ENCODE measurements at places on chromosomes 5 and 9.

DNA sequence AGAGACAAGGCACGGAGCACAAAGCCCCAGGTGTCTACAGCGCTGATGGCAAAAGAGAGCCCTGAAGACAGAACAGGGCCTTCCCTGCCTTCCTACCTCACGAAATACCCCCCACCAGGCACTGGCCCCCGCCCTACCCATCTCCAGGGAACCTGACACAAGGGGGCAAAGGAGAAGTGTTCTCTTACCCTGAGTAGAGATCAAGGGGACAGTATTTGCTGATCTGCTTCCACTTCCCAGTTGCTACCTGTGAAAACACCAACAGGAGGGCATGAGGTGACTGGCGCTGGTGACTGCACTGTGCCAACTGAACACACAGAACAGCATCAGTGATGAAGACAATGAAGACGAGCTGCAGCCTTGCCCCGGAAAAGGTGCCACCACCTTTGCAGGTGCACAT is 27.4 kb downstream of the IPPK start:
- no peak for DNase-seq

GRCh38 chr5:33182986-33183385 is 257.8 kb upstream of the TARS1 start:
- DNase-seq = no peak

GRCh38 chr9:77981332-77981731 is 50.3 kb downstream of the GNAQ start:
- no peak for DNase-seq

DNA sequence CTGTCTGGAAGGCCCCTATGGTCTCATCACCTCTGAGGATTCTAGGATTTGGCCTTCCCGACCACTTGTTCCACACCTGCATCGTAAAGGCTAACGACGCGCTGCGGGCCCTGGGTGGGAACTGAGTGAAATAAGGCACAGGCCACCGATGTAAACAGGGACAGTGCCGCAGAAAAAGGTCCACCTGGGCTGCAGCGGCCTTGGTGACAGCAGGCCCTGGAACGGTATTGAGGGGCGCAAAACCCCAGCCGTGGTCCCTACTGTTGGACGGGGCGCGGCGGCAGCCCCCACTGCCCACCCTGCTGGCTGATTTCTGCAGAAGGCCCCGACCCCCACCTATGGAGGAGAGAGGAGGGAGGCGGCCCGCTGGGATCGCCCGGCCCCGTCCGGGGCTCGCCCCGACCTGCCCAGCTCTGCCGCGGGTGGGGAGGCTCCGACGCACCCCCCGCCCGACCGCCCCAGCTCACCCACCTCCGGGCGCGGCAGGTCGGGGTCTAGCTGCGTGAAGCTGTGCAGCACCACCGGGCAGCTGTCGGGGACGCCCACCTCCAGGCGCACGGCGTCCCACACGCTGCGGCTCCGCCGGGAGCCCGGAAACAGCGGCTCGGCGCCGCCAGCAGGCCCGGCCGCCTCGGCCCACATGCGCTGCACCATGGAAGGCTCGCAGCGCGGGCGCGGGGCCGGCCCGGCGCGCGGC is 391 bp downstream of the RALGDS start:
- DNase-seq = peak; percentile 35

DNA sequence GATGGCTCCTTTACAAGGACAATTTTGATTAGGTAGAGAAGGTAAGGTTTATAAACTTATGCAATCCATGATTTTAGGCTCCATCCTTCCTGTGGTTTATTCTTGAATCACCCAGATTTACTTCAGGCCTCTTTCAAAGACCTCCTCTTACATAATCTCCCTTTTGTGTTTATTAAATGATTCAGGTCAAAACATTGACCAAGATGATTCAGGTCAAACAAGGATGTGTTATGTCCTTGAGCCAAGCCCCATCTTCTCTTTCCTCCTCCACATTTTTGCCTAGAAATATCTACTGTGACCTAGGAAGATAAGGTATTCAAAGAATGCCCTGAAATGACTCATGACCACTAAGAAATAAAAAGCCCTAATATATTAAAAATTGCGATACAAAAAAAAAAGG is 31.8 kb upstream of the TLR4 start:
- DNase-seq = no peak

DNA sequence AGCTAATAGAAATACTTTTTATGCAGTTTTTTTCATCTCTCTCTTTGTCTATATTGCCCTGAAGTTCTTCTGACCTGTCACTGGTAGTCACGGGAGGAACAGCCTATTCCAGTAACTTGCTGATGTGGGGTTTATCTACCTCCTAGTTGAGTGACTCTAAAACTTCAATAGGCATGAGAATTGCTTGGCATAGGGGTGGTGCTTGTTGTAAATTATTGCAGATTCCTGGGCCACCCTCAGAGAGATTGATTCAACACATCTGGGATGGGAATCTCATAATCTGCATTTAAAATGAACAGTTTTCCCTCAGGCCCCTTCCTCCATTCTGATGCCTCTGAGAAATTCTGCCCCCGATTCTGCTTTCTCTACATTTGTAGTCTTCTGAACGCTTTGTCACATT is 184.4 kb downstream of the ARHGEF28 start:
- no peak for DNase-seq

- no peak for DNase-seq
Observed at GRCh38 chr9:123493627-123494026, 137.6 kb downstream of the CRB2 start.

DNA sequence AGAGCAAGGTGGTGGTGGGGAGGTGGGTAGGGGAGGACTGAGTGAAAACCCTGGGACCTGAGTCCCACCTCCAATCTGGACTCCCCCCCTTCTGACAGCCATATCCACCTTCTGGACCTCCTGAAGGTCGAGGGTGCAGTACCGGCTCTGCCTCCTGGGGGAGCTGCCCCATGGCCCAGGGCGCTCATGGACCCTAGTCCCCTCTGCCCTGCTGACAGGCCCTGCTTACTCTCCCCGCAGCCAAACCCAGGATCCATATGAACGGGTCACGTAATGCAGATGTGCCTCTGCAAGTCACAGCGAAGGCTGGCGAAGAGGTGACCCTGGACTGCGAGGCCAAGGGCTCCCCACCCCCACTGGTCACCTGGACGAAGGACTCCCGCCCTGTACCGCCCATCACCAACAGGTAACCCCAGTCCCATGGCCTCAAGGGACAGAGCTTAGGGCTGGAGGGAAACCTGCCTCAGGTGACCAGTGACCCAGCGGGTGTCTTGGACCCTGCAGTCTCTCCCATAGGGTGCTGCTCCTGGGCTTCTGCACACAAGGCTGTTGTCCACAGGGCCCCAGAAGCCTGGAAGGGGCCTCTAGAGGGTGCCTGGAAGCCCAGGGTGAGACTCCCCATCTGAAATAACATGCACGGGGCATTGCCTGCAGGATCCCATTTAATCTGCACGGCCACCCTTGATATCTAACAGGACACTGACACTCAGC is 61.7 kb downstream of the HMCN2 start:
- DNase-seq = peak; percentile 83

DNA sequence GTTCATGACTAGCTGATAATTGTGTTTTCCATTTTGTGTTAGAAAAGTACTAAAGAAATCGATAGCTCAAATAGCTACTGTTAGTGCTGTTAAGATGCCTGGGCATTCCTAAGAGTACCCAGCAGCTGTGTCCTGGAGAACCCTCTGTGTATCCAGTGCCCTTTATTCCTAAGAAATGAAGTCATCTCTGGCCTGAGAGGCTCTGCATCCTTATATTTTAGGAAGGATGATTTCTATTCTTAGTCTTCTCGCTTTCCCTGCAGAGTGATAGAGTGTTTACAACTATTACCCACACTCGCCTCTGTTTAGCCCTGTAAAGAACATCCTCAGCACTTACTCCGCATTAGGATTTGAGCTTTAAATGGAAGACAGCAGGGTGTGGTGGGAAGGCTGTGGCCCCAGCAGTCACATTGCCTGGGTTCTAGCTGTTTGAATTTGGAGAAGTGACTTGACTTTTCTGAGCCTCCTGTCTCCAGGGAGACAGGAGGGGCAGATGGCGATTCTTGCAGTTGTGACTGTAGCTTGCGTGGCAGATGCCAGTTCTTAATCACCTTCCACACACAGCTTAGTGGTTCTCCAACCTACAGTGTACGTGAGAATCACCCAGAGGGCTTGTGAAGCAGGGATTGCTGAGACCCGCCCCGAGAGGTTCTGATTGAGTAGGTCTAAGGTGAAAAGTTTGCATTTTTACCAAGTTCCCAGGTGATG is 177.2 kb upstream of the PITX1 start:
- no peak for DNase-seq

DNA sequence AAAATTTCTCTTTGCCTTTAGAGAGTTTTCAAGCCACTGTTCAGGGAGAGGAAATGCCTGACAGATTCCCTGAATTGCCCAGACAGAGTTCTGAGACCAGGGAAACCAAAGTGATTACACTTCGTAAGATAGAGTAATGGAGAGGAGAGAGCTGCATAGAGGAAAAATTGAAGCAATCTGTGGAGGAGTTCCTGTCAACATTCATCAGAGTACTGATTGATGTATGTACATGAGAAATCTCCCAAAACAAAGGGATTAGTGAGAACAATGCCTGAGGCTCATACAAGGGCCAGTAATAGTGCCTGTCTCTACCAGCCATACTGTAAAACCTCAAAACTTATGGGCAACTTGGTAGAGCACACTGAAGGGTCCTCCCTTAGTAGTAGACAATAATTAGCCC is 79.0 kb upstream of the TRIM32 start:
- no peak for DNase-seq

DNA sequence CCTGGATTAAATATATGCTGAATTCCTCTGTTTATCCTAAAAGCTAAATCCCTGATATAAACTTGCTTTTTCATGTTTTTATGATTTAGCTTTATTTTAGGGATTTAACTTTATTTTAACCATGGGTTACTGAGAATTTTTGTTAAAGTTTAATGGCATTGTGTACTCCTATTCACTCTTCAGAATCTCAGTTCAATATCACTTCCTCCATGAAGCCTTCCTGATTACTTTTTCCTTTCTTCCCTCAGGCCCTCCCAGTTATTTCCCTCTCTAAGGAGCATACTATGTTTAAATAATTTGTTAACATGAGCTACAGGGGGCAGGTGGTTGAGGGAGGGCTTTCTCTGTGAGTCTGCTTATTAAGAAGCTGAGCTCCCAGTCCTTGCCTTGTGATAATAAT is 149.9 kb downstream of the MTX3 start:
- DNase-seq = no peak

- DNase-seq = peak; percentile 36
Observed at GRCh38 chr5:176446884-176447590, 1.1 kb upstream of the FAF2 start.

GRCh38 chr9:114583371-114584155 is 4.0 kb upstream of the ATP6V1G1 start:
- peak; percentile 88 for DNase-seq

- DNase-seq = no peak
Observed at GRCh38 chr5:74414228-74414627, 226.3 kb downstream of the ENC1 start.

DNA sequence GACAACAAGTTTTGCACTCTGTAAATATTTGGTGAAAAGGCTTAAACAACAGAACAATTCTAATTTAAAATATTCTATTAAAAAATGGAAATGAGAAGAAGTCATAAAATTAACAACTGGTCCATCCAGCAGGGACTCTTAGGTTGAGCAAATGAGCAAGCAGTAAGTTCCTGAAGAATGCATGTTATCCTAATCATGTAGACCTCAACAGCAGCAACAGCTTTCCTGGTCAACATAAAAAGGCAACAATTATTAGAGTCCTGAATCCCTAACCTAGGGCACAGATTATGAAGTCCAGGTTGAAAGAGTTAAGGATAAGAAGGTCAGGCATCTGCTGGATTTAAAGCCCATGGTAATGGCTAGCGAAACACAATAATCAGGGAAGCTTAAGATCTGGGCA is 120.9 kb downstream of the SSBP2 start:
- DNase-seq = no peak

DNA sequence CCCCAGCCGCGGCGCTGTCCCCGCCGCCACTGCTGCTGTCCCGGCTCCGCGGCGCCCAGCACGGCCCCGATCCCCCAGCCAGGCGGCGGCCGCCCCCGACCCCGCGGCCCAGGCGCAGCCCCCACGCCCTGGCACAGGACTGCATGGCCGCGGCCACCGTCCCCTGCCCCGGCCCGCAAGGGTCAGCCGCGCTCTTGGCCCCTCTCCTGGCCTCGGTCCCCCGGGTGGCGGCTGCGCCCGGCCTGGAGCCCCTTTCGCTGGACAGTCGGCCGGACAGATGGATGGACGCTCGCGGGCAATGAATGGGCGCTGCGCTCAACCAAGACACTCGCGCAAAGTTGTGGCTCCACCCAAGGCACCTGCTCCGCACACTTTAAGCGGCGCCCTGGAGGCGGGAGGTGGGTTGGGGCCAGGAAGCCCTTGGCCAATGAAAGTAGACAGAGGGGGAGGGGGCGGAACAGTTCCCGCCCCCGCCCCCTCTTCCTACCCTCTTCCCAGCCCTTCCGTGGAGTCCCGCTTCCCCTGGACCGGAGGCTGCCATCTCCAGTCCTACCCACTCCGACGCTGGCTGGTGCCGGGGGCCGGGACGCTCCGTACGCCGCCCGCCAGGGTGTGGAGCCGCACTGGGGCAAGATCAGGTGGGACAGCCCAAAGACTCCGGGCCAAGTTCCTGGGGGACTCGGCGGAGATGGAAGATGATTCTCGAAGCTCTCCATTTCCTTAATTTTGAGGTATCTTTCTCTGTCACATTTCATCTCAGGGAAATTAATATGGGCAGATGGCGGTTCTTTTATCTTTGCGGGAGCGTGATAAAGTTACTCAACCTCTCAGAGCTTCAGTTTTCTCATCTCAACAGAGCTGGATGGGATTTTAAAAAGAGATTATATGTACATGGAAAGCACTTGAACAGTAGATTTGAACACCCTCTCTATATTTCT is at the start of gene GLDC:
GLDC (minus strand) TSS at position 375 of the 938 bp plus-strand sequence; CDS start at position 145, 230 bp downstream.
- peak; percentile 97 for DNase-seq

DNA sequence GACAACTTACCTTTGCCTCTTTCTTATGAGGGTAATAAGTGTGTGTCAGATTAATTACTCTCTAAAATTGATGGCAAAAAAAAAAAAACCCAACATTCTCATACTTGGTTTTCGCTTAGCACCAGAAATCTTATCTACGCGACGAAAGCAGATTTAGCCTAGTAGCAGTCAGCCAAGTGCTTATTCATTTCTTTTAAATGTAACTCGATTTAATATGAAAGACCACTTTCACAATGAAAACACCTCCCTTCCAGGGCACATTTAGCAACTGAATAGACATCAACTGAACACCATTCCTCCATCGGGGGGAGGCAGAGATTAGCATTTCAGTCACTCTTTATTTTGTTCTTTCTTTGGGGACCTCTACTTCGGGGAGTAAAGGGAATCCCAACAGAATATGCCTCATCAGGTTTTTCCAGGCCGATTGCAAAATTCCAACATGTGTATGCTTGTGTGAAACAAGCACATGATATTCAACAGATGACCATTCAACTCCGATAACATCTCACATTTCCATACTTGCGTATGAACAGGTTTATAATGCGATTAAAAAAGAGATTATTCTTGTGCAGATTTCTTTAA is 124.1 kb upstream of the RETREG1 start:
- DNase-seq = peak; percentile 81

- DNase-seq = peak; percentile 88
Observed at GRCh38 chr5:127029581-127030258, 638 bp downstream of the MARCHF3 start.

- DNase-seq = peak; percentile 97
Observed at GRCh38 chr9:129495620-129496472, 125.1 kb downstream of the C9orf50 start.

GRCh38 chr5:7047511-7048261 is 334.5 kb downstream of the TENT4A start:
- DNase-seq = no peak

Measured in GM23338 (cell line).